ENCODE measurements at places on chromosomes 16 and 17.

- no peak for DNase-seq
Measured at GRCh38 chr17:28335959-28336871, 654 bp downstream of the TNFAIP1 start.

DNA sequence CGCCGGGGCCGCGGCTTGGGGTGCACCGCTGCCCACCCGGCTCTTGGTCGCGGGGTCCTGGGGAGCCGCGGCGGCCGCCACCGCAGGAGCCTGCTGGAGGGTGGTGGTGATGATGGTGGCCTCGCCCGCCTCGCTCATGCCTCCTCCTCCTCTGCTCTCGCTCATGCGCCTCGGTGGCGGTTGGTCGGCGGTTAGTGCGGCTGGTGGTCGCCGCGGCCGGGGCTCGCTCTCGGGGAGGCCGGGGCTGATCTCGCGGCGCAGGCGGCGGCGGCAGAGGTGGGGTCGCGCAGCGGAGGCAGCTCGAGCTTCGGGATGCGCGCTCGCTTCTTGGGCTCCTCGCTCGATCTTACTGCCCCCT, 41.6 kb downstream of the AHSP start:
- no peak for DNase-seq

DNA sequence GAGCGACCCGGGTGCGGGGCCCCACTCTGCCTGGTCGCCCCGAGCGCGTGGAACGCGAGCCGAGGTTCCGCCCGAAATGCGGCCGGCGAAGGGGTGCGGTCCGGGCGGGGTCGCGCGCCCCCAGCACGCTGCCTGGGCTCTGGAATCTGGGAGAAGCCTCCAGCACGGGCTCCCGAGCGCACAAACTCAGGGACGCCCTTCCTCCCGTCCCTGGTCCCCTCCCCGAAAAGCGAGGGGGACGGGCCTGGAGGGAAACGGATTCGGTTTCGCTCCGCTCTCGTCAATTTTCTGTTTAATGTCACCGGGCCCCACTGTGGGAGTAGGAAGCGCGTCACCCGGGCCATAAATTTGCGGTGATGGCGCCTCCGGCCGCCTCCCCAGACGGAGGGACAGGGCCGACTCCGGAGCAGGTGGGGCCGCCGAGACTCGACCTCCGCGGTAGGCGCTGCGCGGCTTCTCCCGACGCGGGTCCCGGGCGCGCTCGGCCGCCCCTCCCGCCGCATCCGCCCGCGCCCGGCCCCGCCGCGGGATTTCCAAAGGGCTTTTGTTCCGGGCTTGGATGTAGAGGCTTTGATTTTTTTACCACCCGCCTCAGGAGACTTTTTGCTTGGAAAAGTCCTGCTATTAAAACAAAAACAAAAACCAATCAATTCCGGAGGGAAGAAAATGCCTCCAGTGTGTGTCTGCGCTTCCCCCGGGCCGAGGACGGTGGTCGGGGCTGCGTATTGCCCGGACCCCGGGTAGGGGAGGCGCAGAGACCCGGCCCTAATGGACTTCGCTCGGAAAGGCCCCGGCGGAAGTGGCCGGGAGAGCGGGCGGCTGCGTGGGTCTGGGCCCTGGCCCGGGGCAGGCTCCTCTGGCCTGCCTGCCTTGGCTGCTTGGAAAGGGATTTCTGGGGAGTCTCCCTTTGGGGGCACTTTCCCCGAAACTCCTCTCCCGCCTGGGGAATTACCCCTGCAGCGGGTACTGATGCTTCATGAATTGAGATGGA, 7.9 kb upstream of the BAHCC1 start:
- DNase-seq, result no peak

- DNase-seq, result no peak
Measured at GRCh38 chr16:59514651-59515050, 780.5 kb upstream of the GOT2 start.

- DNase-seq, result no peak
Measured at GRCh38 chr16:88909431-88910210, 43.2 kb upstream of the PABPN1L start.

DNA sequence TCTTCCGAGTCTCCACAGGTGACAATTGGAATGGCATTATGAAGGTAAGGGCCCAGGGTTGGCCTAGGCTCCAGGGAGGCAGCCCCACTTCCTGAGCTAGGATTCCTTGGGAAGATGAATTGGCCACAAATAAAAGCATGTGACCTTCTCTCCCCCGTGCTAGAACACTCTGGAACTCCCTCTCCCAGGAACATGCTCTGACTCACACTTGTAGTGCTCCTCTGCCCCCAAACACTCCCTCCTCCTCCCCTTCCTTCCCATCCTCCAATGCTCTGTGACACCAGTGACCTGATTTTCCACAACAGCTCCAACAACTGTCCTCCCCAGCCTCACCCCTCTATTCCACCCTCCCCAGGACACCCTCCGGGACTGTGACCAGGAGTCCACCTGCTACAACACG, 16.4 kb upstream of the ABCC3 start:
- no peak for DNase-seq

DNA sequence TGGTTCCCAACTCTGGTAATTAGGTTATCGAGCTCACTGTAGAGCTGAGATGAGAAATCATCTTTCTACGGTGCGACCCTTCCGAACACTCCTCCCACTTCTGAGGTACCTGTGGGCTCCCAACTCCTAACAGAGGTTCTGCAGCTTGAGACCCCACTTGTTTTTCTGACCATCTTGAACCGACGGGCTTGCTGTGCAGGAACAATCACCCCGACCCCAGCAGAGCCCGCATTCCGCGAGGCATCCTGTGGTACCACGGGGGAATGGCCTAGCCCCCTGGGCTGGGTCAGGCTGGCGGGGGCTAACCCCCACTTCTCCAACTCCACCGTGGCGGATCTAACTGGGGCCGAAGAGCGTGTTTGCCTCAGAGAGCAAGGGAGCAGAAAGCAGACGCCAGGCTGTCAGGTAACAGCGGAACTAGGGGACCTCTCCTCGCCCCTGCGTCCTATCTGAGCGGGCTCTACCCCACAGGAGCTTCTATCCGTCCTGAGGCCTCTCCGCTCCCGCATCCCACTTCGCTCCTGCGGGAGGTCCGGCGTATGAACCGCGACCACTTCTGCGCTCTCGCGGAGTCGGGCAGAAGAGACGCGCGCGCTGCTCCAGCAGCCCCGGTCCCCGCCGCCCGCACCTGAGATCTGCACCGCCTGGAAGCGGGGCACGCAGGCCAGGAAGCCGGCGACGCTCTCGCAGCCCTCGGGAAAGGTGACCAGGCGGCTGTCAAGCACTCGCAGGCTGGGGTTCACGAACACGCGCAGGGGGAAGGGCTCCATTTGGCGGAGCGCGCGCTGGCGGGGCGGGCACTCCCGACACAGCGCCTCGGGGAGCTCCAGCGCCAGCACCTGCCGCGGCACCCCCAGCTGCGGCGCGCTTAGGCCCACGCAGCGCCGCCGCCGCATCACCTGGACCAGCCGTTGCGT, 761 bp downstream of the PDF start:
- DNase-seq, result peak; percentile 47

DNA sequence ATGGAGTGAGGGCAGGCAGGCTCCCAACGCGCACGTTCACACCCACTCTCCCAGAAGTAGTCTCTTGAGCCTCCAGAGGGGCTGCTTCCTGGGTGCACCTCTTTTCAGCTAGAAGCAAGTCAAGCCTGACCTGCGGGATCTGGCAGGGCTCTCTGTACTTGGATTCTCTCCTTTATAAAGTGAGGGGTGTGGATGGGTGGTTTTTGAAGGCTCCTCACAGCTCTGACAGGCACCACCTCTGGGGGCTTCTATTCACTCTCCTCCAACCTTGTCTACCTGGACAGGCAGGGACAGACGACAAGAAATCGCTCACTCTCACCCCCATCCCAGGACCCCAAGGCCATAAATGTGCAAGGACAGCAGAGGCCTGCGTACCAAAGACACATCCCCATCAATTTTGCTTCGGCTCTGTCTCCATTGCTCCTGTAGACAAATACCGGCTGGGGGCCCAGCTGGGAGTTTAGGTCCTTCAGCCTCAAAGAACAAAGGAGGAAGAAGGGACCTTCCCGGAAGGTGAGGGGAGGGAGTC, 814 bp upstream of the DYNLL2 start:
- DNase-seq, result no peak

DNA sequence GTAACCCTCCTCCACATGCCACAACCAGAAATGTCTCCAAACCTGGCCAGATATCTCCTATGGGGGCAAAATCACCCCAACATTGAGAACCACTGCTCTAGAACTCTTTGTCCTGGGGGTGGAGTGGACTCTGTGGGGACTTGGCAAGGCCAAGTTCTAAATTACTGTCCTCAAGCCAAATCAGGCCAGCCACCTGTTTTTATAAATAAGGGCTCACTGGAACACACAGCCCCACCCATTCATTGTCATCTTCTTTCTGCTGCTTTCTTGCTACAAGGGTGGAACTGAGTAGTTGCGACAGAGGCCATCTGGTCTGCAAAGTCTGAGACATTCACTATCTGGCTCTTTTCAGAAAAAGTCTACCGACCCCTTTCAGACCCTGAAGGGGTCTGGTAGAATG, 26.8 kb upstream of the TMEM220 start:
- DNase-seq, result no peak

DNA sequence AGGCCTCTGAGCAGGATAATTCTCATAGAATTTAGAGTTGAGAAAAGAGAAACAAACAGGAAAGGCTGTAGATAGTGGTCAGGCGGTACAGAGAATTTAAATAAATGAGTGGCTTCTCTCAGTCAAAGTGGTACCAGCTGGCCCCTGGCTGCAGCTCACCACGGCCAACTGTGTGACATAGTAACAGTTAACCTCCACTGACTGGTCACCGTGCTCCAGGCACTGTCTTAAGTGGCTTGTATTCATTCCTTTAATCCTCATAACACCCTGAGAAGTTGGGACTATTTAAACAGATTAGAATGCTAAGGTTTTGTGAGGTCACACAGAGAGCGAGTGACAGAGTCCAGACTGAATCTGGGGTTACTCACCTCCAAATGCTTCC, 108.9 kb downstream of the GNAO1 start:
- DNase-seq, result no peak

GRCh38 chr17:64095144-64095882, 34.6 kb downstream of the ERN1 start:
- DNase-seq, result no peak

GRCh38 chr16:55492756-55493380, 13.9 kb downstream of the MMP2 start:
- no peak for DNase-seq

Measured in GM19239 (cell line).